ENCODE measurements at places on chromosomes 2 and 18.
A peak's percentile ranks its signal among the peaks of the same experiment; 100 is the strongest.

GRCh38 chr2:109615637-109616144 is 1.5 kb downstream of the SOWAHC start:
- no peaks in the 10 kb centered on the region for H3K36me3 ChIP-seq
- H3K27me3 ChIP-seq: peaks cover 14% of the 10 kb centered on the region
- H3K4me1 ChIP-seq: peaks cover 20% of the 10 kb centered on the region
- peak overlapping the region; percentile 81 for H3K4me3 ChIP-seq
- H3K27ac ChIP-seq: no peak overlapping the region
- peak; percentile 82 for DNase-seq

DNA sequence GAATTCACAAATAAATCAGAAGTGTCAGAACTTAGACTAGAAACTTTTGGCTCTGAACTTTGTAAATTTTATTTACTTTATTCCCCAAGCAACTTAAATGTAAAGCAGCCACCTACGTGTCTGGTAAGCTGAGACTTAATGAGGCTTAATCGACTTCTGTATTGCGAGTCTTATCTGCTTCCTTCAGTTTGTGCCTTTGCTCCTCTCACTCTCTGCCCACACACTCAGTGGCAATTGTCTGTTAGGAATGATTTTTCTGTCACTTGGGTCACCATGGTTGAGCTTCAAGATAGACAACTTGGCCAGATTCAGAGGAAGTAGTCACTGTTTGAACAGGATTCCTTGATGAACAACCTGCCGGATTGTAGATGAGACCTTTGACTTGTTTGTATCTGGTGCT is 691.4 kb upstream of the FSHR start:
- no peak overlapping the region for H3K4me3 ChIP-seq
- no peak overlapping the region for H3K27ac ChIP-seq
- no peaks in the 10 kb centered on the region for H3K4me1 ChIP-seq
- DNase-seq: no peak
- H3K36me3 ChIP-seq: no peaks in the 10 kb centered on the region

- no peaks in the 10 kb centered on the region for H3K27me3 ChIP-seq
- no peak overlapping the region for H3K4me3 ChIP-seq
- H3K36me3 ChIP-seq: no peaks in the 10 kb centered on the region
- H3K4me1 ChIP-seq: no peaks in the 10 kb centered on the region
- H3K27ac ChIP-seq: no peak overlapping the region
Measured at GRCh38 chr2:50720697-50721315, 311.1 kb downstream of the NRXN1 start.

- no peaks in the 10 kb centered on the region for H3K27me3 ChIP-seq
- H3K27ac ChIP-seq: no peak overlapping the region
- H3K4me3 ChIP-seq: no peak overlapping the region
Measured at GRCh38 chr2:193818801-193819499, 1624.2 kb upstream of the TMEFF2 start.

DNA sequence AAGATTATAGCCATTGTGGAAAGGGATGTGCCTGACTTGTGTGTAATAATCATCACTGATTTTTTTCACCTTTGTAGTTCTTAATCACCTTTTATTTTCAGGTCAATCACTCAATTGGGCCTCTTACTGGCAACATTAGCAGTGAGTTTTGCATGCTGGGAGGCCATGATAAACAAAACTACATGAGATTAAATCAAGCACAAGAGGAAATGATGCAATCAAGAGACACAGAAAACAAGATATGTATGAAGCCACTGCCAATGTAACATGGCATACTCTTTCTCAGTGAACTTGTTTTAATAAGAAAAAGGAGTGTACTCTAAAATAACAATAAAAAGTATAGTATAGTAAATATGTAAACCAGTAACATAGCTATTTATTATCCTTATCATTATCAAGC is 69.9 kb upstream of the FSIP2 start:
- H3K27ac ChIP-seq: no peak overlapping the region
- no peak overlapping the region for H3K4me3 ChIP-seq
- no peaks in the 10 kb centered on the region for H3K27me3 ChIP-seq
- H3K4me1 ChIP-seq: no peaks in the 10 kb centered on the region
- DNase-seq: no peak
- H3K36me3 ChIP-seq: no peaks in the 10 kb centered on the region

GRCh38 chr2:78061301-78061700 is 539.1 kb upstream of the LRRTM4 start:
- H3K4me1 ChIP-seq: no peaks in the 10 kb centered on the region
- no peak overlapping the region for H3K27ac ChIP-seq
- no peak overlapping the region for H3K4me3 ChIP-seq

DNA sequence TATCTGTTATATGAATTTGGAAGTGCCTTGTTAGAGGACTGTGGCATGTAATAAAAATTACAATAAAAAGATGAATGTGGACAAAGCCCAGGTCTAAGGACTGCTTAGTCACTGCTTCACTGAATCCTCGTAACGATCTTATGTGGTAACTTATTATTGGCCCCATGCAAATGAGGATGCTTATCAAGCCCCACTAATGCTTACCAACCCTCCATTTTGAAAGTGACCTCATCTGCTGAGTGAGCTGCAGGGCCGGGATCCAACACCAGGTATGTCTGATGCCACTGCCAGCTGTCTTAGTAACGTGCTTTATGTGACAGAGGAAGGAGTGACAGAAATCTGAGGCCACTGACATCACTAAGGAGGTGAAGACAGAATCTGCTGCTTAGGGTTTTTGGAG is 65.3 kb upstream of the CCDC85A start:
- H3K4me1 ChIP-seq: no peaks in the 10 kb centered on the region
- no peak overlapping the region for H3K4me3 ChIP-seq
- no peaks in the 10 kb centered on the region for H3K36me3 ChIP-seq
- no peak for DNase-seq
- no peak overlapping the region for H3K27ac ChIP-seq

DNA sequence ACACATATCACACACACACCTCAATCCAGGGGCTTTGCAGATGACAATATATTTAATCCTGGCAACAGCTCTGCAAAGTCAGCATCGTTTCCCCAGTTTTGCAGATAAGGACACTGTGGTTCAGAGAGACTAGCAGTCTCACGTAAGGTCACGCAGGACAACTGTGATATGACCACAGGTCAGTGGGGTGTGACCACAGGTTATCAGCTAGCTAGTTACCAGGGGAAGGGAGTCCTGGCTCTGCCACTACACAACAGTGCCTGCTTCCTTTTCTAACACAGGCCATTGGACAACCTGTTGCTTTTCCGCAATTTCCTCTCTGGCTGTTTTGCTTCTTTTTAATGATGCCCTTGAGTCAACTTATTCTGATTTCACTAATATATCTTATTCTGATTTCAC is 33.3 kb downstream of the RBMS1 start:
- H3K4me1 ChIP-seq: no peaks in the 10 kb centered on the region
- H3K27me3 ChIP-seq: no peaks in the 10 kb centered on the region
- H3K27ac ChIP-seq: no peak overlapping the region
- H3K36me3 ChIP-seq: no peaks in the 10 kb centered on the region
- no peak for DNase-seq

DNA sequence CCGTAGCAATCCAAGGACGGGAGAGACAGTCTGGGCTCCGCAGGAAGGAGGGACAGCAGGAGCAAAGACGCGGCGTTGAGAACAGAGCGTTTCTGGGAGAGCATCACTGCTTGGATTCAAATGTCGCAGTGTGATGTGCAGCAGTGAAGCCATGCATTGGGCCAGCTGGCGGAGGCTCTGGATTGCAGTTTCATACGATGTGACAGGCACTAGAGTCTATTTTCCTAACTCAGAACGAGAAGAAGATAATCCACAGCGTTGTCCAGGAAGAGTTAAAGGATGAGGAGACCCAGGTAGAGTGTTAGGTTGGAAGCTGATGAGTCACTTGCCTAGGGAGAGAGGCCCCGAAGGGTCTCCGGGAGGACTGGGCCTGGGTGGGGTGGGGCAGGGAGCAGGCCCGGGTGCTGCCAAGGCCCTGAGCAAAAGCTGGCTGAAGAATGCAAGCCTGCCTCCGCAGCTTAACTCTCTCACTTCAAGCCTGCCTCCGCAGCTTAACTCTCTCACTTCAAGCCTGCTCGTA is 17.7 kb upstream of the SEMA4C start:
- no peaks in the 10 kb centered on the region for H3K36me3 ChIP-seq
- peak overlapping the region; percentile 44 for H3K27ac ChIP-seq
- peaks cover 36% of the 10 kb centered on the region for H3K4me1 ChIP-seq
- H3K4me3 ChIP-seq: no peak overlapping the region
- H3K27me3 ChIP-seq: no peaks in the 10 kb centered on the region
- no peak for DNase-seq

DNA sequence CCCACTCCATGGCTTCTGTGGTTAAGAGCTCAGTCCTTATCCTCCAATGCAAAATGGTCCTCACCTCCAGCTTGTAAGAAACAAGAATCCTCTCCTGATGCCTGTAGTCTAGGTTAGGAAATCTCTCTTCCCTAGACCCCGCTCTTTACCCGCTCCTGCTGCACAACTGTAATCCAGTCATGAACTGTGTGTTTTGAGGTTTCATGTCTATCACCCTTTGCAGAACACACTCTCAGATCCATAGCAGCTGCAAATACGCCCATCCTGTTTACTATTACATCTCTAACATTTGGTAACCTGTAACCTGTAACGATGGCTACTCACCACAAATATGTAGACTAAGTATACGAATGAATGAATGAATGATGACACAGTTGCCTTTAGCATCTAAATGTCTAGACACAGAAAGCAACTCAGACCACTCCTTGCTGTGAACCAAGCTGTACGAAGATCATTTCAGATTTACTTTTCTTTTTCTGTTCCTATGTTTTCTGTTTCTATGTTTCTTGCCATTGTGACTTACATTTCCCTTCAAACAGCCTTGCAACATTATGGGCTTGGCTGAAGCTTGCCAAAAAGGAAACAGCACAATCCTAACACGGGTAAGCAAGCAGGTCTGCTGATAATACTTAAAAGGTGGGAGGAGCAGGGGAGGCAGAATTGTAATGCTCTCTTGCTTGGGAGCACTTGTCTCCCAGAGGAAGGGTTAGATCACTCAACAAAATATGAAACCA is 53.7 kb downstream of the EPHA4 start:
- H3K4me1 ChIP-seq: peaks cover 28% of the 10 kb centered on the region
- H3K27me3 ChIP-seq: no peaks in the 10 kb centered on the region
- no peaks in the 10 kb centered on the region for H3K36me3 ChIP-seq
- DNase-seq: no peak
- H3K27ac ChIP-seq: peak overlapping the region; percentile 70
- H3K4me3 ChIP-seq: no peak overlapping the region

DNA sequence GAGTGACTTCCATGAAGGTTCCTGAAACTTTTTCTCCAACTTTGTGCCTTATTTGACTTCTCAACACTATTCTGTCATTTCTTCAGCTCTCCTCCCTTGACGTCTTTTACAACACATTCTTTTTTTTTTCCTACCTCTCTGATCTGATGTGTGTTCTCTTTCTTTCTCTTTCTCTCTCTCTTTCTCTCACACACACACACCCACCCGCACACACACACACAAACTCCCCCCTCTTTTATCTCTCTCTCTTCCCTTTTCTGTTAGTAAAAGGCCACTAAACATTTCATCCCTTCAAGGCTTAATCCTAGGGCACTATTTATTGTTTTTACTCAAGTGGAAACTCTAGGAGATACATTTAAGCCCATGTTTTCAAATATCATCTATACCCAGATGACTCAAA is 107.8 kb upstream of the CNTNAP5 start:
- no peak for DNase-seq
- H3K36me3 ChIP-seq: no peaks in the 10 kb centered on the region
- no peak overlapping the region for H3K27ac ChIP-seq
- no peaks in the 10 kb centered on the region for H3K27me3 ChIP-seq
- no peaks in the 10 kb centered on the region for H3K4me1 ChIP-seq

GRCh38 chr2:229485857-229486256 is 214.8 kb upstream of the PID1 start:
- no peak overlapping the region for H3K4me3 ChIP-seq
- H3K27me3 ChIP-seq: no peaks in the 10 kb centered on the region
- no peak for DNase-seq
- H3K4me1 ChIP-seq: no peaks in the 10 kb centered on the region
- no peak overlapping the region for H3K27ac ChIP-seq

DNA sequence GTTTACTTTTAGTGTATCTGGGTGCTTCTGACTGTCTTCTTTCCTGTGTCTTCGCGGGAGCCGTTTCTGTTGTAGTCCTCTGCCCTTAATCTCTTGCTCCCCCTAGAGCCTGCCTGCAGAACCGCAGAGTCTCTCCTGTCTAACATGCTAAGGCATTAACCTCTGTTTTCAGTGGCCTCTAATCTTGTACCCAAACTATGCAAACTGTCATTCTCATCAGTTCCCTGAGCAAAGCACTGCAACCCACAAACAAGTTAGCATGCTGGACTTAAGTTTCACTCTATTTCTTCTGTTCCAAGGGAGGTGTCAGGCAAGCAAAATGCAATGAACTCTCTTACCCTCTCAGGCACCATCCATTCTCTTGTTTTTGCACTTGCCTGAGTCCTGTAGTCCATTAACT is 138.4 kb downstream of the OTX1 start:
- no peaks in the 10 kb centered on the region for H3K4me1 ChIP-seq
- H3K27me3 ChIP-seq: no peaks in the 10 kb centered on the region
- H3K4me3 ChIP-seq: no peak overlapping the region

- H3K4me3 ChIP-seq: no peak overlapping the region
- no peak overlapping the region for H3K27ac ChIP-seq
- H3K27me3 ChIP-seq: no peaks in the 10 kb centered on the region
- H3K36me3 ChIP-seq: no peaks in the 10 kb centered on the region
- no peak for DNase-seq
Measured at GRCh38 chr2:25979001-25979400, 3.3 kb downstream of the KIF3C start.

DNA sequence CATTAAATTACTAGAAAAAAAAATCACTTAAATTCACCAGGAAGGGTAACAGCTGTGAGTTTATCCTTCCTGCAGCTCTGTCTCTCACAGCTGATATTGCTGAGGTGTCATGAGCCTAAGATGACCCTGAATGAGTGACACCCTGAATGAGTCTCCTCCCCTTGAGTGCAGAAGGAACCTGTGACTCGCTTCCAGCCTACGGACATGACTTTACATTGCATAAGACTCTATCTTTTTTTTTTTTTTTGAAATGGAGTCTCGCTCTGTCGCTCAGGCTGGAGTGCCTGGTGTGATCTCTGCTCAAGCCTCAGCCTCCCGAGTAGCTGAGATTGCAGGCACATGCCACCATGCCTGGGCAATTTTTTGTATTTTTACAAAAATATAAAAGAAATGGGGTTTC is 14.1 kb downstream of the MRO start:
- no peak for DNase-seq
- no peak overlapping the region for H3K27ac ChIP-seq
- H3K27me3 ChIP-seq: no peaks in the 10 kb centered on the region
- no peak overlapping the region for H3K4me3 ChIP-seq
